Activated CD8-positive, alpha-beta memory T cell treated with anti-CD3 and anti-CD28 coated beads for 1 hour (primary cell): ENCODE measurements at places on chromosomes 7 and 10.

DNA sequence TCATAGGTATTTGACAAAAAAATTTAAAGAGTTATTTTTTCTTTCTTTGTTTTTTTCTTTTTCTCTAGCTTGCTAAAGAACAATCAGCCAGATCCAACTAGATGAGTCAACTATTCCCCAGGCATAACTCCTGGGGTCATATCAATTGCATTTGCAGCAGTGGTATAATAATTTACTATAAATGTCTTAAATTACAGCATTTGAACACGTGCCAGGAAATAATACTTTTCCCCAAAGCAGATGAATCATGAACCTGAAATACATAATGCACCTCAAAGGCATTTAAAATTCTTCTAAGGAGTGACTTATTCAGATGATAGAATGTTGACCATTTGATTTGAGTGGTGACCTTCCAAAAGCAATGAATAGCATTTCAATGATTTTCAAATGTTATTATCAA is 190.1 kb downstream of the LRRTM3 start:
- DNase-seq: no peak

GRCh38 chr10:130409331-130409730 is 273.1 kb downstream of the GLRX3 start:
- no peak for DNase-seq

- DNase-seq: no peak
These were observed 39.1 kb downstream of the LHPP start for GRCh38 chr10:124500757-124501156.

DNA sequence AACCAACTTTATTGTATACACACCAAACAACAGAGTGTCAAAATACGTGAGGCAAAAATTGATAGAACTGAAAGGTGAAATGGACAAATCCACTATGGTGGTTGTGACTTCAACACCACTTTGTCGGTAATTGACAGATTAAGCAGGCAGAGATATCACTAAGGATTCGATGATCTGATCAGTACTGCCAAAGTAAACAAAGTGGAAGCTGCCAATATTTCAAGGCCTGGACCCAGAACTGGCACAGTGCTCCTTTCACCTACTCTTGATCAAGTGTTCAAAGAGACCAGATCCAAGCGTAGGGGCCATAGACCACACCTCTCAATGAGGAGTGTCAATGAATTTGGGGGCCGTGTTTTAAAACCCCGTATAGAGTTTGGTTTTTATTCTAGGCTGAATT is 167.0 kb downstream of the CDK14 start:
- no peak for DNase-seq

DNA sequence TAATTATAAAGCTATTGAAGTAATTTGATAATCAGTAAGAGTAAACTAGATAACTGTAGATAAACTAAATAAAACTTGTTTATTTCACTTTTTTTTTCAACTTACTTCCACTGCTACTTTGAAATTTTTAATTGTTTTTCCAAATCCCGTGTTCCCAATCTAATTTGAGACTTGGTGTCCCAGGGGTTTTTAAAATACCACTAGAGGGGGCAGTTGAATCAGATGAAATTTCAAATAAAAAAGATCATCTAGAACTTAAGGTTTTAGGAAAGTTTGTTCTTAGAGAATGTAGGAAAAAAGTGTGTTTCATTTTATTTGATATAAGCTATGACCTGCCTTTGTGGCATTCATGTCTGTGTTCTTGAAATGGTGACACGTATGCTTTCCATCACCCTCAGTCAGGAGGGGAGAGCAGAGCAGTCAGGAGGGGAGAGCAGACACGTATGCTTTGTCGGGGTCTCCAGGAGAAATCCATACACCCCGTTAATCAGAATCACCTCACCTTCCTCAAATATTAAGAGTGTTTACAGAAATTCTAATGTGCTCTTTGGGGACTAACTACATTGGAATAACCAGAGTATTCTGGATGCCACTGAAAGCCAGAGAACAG is 49.9 kb downstream of the C10orf67 start:
- DNase-seq: no peak

DNA sequence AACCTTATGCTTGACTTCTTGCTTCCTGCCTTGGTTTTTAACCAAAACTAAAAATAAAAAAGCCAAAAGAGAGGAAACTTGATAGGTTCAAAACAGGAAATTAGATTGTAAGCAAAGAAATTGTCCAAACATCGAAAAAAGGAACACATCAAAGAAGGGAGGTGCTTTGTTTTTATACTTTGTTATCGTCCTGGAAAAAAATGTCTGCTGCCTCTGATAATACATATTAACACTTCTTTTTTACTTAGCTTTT is 286.6 kb upstream of the C7orf33 start:
- DNase-seq: no peak

DNA sequence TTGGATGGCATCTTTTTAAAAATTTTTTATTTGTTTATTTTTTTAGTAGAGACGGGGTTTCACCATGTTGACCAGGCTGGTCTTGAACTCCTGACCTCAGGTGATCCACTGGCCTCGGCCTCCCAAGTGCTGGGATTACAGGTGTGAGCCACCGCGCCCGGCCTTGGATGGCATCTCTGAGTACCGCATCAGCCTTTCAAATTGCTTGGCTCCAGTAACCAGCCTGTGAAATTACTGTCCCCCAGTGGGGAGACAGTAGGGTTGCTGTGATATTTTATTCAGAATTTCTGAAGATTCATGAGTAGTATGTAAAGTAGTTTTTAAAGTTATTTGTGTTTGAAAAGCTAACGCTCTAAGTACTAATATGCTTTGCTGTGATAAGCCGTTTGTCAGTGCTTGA is 1.2 kb downstream of the NUB1 start:
- DNase-seq: no peak

DNA sequence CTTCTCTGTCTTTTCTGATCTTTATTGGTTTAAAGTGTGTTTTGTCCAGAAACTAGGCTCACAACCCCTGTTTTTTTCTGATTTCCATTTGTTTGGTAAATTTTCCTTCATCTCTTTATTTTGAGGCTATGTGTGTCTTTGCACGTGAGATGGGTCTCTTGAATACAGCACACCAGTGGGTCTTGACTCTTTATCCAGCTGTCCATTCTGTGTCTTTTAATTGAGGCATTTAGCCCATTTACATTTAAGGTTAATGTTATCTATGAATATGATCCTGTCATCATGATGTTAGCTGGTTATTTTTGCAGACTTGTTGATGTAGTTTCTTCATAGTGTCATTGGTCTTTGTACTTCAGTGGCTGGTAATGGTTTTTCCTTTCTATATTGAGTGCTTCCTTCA is 10.1 kb downstream of the TEX36 start:
- no peak for DNase-seq

- no peak for DNase-seq
These were observed 63.1 kb downstream of the VWA2 start for GRCh38 chr10:114301951-114302710.

DNA sequence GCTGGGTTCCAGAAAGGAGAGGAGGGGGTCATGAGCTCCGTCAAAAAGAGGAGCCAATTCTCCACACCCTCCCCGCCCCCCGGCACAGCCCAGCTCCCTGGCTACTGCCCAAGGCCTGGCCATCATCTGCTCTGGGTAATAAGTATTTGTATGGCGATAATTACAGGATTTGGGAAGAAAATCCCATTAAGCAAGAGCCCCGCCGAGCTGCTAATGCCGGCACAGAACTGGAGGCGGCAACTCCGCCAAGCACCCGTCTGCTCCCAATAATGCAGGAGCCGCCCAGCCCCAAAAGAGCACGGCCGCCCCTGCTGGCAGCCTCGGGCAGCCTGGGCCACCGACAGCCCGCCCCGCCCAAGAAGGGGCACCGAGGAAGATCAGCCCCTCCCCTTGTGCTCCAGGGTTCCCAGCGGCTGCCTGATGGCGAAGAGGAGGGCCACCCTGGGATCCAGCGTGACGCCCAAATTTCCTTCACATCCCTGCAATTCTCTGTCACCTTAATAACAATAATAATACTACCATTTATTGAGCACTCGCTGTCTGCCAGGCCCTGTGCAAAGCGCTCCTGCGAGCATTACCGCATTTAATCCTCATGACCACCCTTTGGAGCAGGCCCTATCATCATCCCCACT is 5.9 kb downstream of the SLIT1 start:
- no peak for DNase-seq

GRCh38 chr7:6317797-6318438 is 45.5 kb upstream of the CYTH3 start:
- DNase-seq: no peak

GRCh38 chr10:3427347-3427746 is 254.8 kb upstream of the PITRM1 start:
- DNase-seq: no peak

GRCh38 chr10:24457661-24458318 is 248.9 kb downstream of the KIAA1217 start:
- no peak for DNase-seq

DNA sequence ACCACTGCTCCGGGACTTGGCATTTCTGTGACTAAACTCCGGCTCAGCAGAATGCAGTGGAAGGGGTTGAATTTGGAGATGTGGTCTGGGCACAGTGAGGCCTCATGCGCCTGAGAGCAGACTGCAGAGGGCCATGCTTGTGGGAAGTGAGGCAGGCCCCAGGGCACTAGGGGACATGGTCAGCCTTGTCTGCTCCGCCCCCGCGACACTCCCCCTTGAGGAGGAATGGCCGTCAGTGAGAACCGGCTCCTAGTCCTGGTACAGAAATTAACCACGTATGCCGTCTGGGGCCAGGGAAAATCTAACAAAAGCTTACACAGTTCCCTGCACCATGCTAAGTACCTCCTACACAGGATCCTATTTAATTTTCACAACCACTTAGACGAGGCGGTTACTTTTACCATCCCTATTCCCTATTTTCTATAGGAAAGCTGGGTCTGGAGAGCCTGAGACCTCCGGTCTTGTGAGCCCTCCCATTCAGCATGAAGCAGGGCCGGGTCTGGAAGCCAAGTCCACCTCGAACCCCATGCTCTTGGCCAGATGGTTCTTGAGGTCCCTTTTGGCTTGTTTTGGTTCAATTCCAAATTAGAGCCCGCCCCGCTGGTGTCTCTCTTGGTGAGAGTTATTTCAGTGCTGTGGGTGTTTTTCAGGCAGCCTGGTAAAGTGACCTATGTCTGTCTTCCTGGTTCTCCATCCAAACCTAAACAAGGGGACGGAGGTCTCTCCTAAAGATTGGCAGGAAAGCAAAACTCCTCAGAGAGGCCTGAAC is 87.7 kb upstream of the PITRM1 start:
- DNase-seq: no peak

DNA sequence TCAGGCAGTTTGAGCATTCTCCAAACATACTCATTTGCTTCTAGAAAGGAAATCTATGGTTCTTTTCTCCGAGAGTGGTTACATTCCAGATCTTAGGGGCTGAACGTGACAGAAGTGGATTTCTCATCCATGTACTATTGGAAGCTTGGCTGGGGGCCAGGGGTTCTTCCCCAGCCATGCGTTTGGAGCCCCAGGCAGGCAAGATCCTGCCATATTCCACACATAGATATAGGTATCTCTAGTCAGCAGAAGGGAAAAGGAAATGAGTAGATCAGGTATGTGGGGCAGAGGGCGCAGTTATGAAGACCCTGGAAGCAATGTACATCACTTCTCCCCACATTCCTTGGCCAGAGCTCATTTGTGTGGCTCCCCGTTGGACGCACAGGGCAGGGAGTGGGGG is 299.8 kb downstream of the CCDC3 start:
- DNase-seq: no peak

GRCh38 chr7:133365917-133366316 is 113.0 kb downstream of the EXOC4 start:
- DNase-seq: no peak

DNA sequence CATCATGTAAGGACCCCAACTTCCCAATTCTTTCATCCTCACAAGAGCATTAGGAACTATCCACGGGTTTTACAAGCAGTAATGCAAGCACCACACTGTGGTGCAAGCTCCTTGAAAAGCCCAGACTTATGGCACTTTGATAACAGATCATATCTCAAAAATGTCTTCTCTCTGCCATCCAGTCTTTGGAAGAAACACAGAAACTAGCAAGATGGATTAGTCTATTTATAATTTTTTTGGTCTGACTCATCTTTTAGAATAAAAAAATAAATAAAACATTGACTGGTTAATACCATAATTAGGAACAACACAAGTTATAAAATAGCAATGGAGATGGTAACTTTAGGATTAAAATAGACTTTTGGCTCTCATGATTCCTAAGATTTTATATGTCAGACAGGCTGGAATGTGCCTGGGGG is 49.0 kb upstream of the CALD1 start:
- DNase-seq: no peak

- no peak for DNase-seq
These were observed 62.8 kb downstream of the ZEB1 start for GRCh38 chr10:31381766-31382316.

- no peak for DNase-seq
These were observed 262.6 kb upstream of the NEBL start for GRCh38 chr10:21159669-21160068.

DNA sequence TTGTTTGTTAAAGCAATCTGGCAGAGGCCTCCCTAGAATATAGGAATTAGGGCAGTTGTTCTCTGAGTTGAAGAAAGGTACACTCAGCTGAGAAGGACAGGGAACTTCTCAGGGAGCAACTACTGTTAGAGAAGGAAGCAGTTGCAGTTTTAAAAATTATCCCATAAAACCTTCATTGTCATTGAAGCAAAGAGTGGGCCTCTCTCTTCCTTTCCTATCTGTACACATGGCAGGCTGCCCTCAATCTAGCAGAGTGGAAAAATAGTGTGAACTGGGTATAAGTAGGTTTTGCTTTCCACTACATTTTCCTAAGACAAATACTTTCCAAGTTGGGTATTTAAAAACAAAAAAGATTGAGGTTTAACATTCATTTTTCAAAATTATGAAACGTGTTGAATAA is 236.7 kb upstream of the KLF14 start:
- no peak for DNase-seq

DNA sequence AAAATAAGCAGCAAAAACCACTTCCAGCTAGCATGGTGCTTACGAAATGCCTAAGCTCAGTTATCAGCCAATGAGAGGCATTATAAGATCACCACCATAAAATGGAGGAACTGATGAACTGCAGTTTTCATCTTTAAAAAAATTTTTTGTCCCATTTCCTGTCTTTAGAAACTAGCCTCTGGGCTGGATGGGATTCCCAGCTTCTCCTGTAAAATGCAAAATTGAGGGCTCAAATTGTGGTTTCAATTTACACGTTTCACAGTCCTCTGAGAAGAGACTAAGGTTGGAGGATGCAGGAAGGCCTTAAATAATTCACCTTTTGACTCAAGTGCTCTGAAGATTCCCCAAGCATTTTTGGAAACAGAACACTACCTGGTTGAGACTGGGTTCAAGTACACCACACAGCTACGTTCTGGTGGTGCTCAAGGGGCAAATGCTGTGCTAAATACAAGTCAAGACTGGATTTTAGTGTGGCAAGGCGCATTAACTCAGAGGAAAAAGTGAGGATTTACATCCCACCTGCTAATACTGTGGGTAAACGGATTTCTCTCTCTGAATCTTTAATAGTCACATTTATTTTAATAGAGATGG is 951 bp downstream of the ZNF25 start:
- DNase-seq: no peak
